Activated CD8-positive, alpha-beta T cell treated with anti-CD3 and anti-CD28 coated beads, Interleukin-2, amount 10 ng/mL, durations not matched to agents 7 days and 5 days (primary cell): ENCODE measurements at places on chromosomes 7 and 10. TPM values are rescaled to one million over a fixed set of nuclear protein-coding genes. Genes with fewer than 3 reads are reported as not detected.

Gene SH3PXD2A
- total RNA-seq, result 8.5 TPM

Gene PRKAR1B
- 56.5 TPM for total RNA-seq

Gene CPVL
- total RNA-seq, result not detected

Gene PLCE1
- not detected for total RNA-seq

Gene PLA2G12B
- total RNA-seq, result not detected

Gene C10orf88
- total RNA-seq, result 12.7 TPM

Gene CTAGE8
- total RNA-seq, result 2.2 TPM

GRCh38 chr7:110877016-110877415 is 213.9 kb upstream of the LRRN3 start:
- peaks cover 11% of the 10 kb centered on the region for H3K4me1 ChIP-seq
- H3K36me3 ChIP-seq, result peaks cover 6% of the 10 kb centered on the region
- H3K27ac ChIP-seq, result no peak overlapping the region
- no peak for DNase-seq

DNA sequence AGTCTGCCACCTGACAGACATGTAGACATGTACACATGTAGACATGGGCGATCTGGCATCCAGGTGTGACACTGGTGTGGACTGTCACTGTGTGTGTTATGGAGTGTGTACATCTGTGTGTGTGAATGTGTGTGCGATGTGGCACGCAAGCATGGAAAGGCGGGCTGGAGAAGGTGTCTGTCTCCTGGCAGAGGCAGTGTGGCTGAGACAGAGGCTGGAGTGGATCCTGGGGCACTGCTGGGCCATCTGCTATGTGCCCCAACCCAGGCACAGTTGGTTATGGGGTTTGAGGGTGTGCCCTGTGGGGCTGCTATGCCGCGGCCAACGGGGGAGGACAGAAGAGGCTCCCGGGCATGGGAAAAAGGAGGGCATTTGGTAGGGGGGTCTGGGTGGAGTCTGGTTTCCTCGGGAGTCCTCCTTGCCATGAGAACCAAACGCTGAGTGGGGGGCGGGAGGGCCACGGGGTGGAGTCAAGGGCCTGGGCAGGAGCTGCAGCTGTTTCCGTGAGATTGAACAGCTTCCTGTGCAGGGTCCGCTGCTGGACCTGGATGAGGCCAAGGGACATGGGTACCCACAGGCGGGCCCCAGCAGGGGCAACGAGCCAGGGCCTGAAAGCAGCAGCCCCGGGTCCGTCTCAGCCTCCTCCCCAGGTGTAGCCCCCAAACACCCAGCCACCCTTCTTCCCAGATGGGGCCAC is 1.3 kb downstream of the ELN start:
- H3K27ac ChIP-seq, result no peak overlapping the region
- no peaks in the 10 kb centered on the region for H3K4me1 ChIP-seq
- H3K4me3 ChIP-seq, result no peak overlapping the region
- peaks cover 47% of the 10 kb centered on the region for H3K27me3 ChIP-seq
- no peak for DNase-seq
- H3K36me3 ChIP-seq, result no peaks in the 10 kb centered on the region

- H3K4me1 ChIP-seq, result no peaks in the 10 kb centered on the region
- peaks cover 8% of the 10 kb centered on the region for H3K27me3 ChIP-seq
- no peak overlapping the region for H3K27ac ChIP-seq
- no peak for DNase-seq
- no peak overlapping the region for H3K4me3 ChIP-seq
Observed at GRCh38 chr7:26587536-26587935, 276.9 kb downstream of the SKAP2 start.

- peak overlapping the region; percentile 91 for H3K27ac ChIP-seq
- H3K36me3 ChIP-seq, result peaks cover 33% of the 10 kb centered on the region
- peak; percentile 83 for DNase-seq
- no peaks in the 10 kb centered on the region for H3K27me3 ChIP-seq
Observed at GRCh38 chr7:36784991-36785940, 61.0 kb upstream of the AOAH start.

DNA sequence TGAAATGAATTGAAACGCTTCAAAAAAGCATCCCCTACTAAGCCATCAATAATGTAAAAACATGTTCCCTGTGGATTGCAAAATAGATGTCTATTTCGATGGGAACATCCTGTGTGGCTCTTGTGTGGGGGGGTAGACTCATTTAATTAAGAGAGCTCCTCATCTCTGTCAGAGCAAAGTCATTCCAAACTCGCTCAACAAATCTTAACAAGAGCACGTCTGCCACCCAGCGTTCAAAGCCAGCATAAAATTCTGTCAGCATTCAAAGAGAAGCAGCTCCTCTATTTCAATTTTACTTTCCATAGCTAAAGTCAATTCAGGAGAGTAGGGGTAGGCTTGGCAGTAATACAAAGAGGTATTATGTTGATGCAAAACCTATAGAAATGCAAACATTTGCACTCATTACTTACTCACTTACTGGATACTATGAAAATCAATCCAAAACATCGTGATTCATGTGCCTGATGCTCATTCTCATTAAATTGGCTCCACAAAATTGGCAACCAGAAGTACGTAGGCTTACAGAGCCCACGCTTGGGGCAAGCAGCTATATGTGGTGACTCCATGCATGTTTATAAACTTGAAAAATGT is 114.9 kb downstream of the IPMK start:
- no peak overlapping the region for H3K27ac ChIP-seq
- peak; percentile 53 for DNase-seq
- H3K27me3 ChIP-seq, result peaks cover 13% of the 10 kb centered on the region
- H3K4me1 ChIP-seq, result peaks cover 2% of the 10 kb centered on the region

- DNase-seq, result no peak
- peak overlapping the region; percentile 97 for H3K27ac ChIP-seq
- peaks cover under 1% of the 10 kb centered on the region for H3K27me3 ChIP-seq
Observed at GRCh38 chr7:100434297-100435144, 1.8 kb downstream of the PPP1R35 start.

GRCh38 chr7:41584746-41585145 is 118.1 kb downstream of the INHBA start:
- H3K4me1 ChIP-seq, result no peaks in the 10 kb centered on the region
- H3K4me3 ChIP-seq, result no peak overlapping the region
- DNase-seq, result no peak
- H3K36me3 ChIP-seq, result no peaks in the 10 kb centered on the region
- H3K27ac ChIP-seq, result no peak overlapping the region

DNA sequence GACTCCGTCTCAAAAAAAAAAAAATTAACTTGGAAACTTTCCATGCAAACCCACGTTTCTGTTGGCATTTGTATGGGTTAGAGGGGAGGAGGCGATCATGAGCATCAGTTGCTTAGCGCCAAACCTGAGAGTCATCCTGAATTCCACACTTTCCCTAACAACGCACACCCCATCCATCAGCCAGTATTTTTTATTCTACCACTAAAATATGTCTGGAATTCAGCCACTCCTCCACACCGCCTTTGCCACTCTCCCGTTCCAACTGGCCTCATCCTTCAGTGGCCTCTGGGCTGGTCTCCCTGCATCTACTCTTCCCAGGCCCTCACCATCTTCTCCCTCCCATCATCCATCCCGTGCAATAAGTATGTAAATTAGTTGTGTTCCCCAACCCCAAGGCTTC is 4.7 kb upstream of the LMBR1 start:
- H3K4me3 ChIP-seq, result no peak overlapping the region
- DNase-seq, result no peak
- H3K4me1 ChIP-seq, result peaks cover 38% of the 10 kb centered on the region
- H3K27me3 ChIP-seq, result peaks cover 13% of the 10 kb centered on the region
- H3K27ac ChIP-seq, result no peak overlapping the region
- no peaks in the 10 kb centered on the region for H3K36me3 ChIP-seq

DNA sequence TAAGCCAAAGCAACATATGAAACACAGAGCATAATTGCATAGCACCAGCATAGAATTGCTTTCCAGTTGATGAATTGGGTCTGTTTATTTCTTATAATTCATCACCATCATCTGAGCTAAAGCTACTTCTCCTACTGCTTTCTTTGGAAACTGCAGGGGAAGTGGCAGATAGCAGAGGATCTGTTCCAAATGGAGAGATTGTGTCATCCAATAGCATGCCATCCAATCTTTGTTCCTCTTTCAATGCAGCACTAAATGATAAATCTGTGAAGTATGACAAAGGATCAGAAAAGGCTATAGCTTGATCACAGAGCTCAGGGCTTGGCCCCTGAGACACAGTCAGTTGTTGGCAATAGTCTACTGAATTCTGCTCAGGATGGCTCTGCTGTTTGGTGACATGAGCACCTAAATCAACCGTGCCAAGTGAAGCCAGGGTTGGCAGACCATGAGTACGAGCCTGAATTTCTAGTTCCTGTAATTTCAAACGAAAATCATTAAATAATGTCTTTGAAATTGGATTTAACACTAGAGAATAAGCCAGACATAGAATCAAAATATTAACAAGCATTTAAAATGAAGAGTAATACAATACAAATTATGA is 90.0 kb downstream of the TFEC start:
- H3K4me3 ChIP-seq, result no peak overlapping the region
- H3K36me3 ChIP-seq, result no peaks in the 10 kb centered on the region
- no peak for DNase-seq
- H3K27ac ChIP-seq, result no peak overlapping the region
- no peaks in the 10 kb centered on the region for H3K27me3 ChIP-seq

DNA sequence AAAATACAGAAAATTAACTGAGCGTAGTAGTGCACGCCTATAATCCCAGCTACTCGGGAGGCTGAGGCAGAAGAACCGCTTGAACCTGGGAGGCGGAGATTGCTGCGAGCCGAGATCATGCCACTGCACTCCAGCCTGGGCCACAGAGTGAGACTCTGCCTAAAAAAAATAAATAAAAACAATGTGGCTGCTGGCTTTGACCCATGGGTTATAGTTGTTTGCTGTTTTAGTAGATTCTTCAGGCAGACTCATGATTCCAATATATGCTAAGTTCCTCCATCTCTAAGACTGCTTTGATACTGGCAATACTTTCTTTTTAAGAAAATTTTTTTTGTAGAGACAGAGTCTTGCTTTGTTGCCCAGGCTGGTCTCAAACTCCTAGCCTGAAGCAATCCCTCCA is 8.4 kb downstream of the OLAH start:
- DNase-seq, result no peak
- H3K27me3 ChIP-seq, result peaks cover 5% of the 10 kb centered on the region
- no peak overlapping the region for H3K27ac ChIP-seq
- no peak overlapping the region for H3K4me3 ChIP-seq
- no peaks in the 10 kb centered on the region for H3K36me3 ChIP-seq

- H3K27ac ChIP-seq, result no peak overlapping the region
- H3K4me3 ChIP-seq, result no peak overlapping the region
- no peaks in the 10 kb centered on the region for H3K4me1 ChIP-seq
- H3K36me3 ChIP-seq, result no peaks in the 10 kb centered on the region
- DNase-seq, result no peak
Observed at GRCh38 chr10:114593816-114594468, 64.1 kb downstream of the ABLIM1 start.

DNA sequence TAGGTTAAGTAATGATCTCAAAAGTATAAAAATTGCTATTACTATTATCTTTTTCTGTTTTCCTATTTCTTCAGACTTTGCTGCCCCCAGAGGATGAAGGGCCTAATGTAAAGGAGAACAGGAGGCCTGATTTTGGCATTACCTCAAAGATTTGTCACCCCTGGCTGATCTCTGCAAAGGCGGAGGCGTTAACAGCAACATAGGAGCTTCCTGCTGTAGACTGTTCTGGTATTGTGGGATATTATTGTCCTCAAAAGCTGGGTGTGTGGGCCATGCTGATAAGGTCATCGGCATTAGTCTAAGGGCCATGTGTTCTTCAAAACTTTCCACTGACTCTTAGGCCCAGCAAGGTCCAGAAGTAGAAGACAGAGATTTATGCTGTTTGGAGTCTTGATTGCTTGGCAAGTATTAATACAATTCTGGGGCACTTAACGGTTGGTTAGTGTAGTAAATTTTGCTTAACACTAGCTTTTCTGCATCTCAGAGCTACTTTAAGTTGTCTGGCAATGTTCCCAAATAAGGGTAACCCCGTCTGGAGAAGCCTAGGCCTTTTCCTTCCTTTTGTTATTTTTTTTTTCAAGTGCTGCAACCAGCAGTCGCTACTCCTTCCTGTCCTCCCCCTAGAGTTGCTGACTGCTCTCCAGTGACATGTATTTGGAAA is 14.0 kb upstream of the ENTPD1 start:
- H3K27ac ChIP-seq, result no peak overlapping the region
- H3K4me3 ChIP-seq, result no peak overlapping the region
- no peak for DNase-seq
- peaks cover 29% of the 10 kb centered on the region for H3K4me1 ChIP-seq
- peaks cover 4% of the 10 kb centered on the region for H3K36me3 ChIP-seq

- no peak overlapping the region for H3K4me3 ChIP-seq
- H3K27ac ChIP-seq, result no peak overlapping the region
- H3K27me3 ChIP-seq, result no peaks in the 10 kb centered on the region
- peaks cover 6% of the 10 kb centered on the region for H3K36me3 ChIP-seq
Observed at GRCh38 chr10:60810437-60811182, 32.3 kb downstream of the CDK1 start.

- peaks cover 6% of the 10 kb centered on the region for H3K27me3 ChIP-seq
- no peak overlapping the region for H3K27ac ChIP-seq
- no peak for DNase-seq
- peaks cover 11% of the 10 kb centered on the region for H3K4me1 ChIP-seq
- no peak overlapping the region for H3K4me3 ChIP-seq
Observed at GRCh38 chr10:4280461-4281189, 495.6 kb upstream of the KLF6 start.

DNA sequence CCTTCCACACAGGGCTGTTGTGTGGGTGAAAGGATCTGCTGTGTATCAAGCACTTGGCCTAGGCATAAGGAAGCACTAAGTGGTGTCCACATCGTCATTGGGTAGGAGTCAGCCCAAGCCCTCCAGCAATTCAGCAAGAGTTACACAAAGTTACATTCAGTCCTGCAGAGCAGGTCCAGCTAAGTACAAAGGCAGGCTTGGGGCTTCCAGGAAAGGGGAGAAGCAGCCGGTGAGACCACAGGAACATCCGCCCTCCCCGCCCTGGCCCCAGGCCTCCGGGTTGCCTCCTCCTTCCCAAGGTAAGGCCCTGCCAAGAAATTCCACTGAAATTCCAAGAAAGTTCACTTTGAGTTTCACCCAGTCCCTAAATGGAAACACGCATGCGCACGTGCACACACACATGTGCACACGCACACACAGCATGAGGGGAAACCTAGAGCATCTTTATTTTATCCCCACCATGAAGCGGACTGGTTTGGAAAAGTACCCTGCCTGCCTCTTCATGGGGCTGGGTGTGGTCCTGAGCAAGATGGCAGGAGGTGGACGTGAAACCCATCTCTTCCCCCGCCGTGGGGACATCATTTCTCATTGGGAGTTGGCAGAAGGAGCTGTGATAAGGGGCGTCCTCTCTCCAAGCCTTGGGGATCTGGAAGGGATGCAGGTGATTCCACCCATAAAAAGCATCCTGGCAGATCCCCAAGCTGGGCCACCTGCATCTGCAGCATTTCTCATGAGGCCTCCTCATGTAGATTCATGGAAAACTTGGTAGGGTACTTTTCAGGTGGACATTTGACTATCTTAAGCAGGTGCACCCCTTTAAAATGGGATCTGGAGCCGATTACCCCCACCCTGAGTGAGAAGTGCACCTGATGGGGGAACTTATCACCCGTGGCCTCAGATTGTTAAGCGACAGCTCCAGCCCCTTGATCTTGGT is 69.1 kb upstream of the NANOS1 start:
- H3K36me3 ChIP-seq, result no peaks in the 10 kb centered on the region
- H3K27me3 ChIP-seq, result peaks cover 6% of the 10 kb centered on the region
